ENCODE measurements at places on chromosomes 11 and 22.

DNA sequence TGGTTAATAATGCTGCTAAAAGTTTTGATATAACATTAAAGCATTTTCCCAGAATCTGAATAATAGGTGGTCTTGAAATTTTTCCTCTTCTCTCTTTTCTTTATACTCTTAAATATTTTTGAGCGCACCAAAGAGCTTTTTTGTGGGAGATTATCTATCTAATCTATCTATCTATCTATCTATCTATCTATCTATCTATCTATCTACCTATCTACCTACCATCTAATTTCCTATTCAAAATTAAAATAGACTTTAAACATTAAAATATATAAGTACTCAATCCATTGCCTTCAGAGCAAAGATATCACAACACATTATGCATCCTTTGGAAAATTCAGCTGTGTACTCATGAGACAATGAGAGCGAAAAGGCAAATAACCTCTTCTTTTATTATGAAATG lies 55.8 kb downstream of the ELMOD1 start:
- no peak for DNase-seq

- no peak for DNase-seq
Measured at GRCh38 chr22:50563413-50564160, 868 bp upstream of the SYCE3 start.

GRCh38 chr11:1838426-1839144 lies at the start of gene TNNI2:
Gene TNNI2, plus strand, starts transcription at chr11:1838981. Its CDS starts 716 bp downstream, at chr11:1839697.
- no peak for DNase-seq

DNA sequence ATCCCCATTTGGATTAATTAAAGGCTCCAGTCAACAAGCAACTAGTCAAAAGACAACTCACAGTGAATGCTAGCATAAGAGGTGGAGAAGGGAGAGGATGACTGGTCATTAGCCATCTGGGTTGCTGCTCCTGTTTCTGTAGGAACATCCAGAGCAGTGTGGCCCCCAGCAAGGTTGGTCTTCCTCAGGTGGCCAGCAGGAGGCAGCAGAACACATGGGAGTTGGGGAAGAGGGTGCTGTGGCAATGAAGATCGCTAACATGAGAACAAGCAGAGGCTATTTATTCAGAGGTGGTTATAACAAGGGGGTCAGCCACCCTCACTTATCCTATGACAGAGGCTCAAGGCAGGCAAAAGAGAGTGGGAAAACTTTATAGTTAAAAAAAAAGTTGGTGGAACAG lies 21.3 kb downstream of the IZUMO1R start:
- no peak for DNase-seq

DNA sequence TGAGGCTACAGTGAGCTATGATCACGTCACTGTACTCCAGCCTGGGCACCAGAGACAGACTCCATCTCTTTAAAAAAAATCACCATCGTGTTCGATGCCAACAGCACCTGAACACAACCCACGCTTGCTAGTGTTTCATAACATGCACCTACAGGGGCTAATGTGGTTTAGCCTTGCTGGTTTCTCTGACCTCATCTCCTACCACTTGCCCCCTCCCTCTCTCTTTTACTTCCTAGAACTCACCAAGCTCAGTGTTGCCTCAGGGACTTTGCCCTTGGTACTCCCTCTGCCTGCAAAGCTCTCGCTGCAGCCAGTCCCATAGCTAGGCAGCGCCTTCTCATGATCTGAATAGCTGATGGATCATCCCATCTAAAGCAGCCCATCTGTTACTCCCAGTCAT lies 99.8 kb downstream of the FBXO7 start:
- DNase-seq = peak; percentile 15

- no peak for DNase-seq
Measured at GRCh38 chr11:44726283-44727113, at the start of gene TSPAN18. Gene TSPAN18, plus strand, starts transcription at chr11:44726962. Its CDS starts 179,455 bp downstream, at chr11:44906417.
